Smooth muscle cell of the pulmonary artery (primary cell): ENCODE measurements at places on chromosomes 1 and 21. TPM values are rescaled to one million over a fixed set of nuclear protein-coding genes. Genes with fewer than 3 reads are reported as not detected.

The ARTN gene
- total RNA-seq = 0.07 and 0.63 TPM in 2 replicates

The TNFRSF25 gene
- 5.0 and 14.5 TPM in 2 replicates for total RNA-seq

The VWA1 gene
- 8.8 and 9.8 TPM in 2 replicates for total RNA-seq

The MX2 gene
- total RNA-seq = 2.2 and 3.3 TPM in 2 replicates

The TACSTD2 gene
- total RNA-seq = 0.13 and 0.26 TPM in 2 replicates

The IFI44 gene
- 7.1 and 12.1 TPM in 2 replicates for total RNA-seq

The TRIM62 gene
- 5.7 and 10.3 TPM in 2 replicates for total RNA-seq

The PADI2 gene
- total RNA-seq = 0.39 and 0.53 TPM in 2 replicates

The MCOLN2 gene
- total RNA-seq = 0.85 and 1.3 TPM in 2 replicates

The FAM131C gene
- 0.69 and 0.85 TPM in 2 replicates for total RNA-seq

The OLFM3 gene
- not detected in 2 replicates for total RNA-seq
